ENCODE measurements at places on chromosomes 4 and X. TPM values are rescaled to one million over a fixed set of nuclear protein-coding genes. Genes with fewer than 3 reads are reported as not detected.
A peak's percentile ranks its signal among the peaks of the same experiment; 100 is the strongest.

The PDE6B gene
- 26.6 TPM for total RNA-seq

The PABPC4L gene
- 0.81 TPM for total RNA-seq

The UGT2B17 gene
- total RNA-seq = not detected

DNA sequence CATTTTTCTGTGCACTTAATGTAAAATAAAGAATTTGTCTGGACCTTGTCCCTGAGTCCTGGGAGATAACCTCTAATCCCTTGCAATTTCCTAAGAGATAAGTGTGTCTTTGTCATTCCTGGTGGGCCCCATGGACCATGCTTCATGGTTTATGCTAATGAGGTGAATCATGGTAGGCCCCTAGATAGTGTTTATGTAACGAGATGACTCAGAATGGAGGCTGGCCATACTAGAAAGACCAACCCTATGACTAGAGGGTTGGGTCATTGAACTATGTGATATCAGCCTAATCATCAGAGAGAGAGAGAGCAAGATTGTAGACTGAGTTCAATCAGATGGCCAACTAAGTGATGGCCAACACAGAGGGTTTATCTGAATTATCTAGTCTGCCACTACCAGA, 64.2 kb upstream of the NHSL2 start:
- no peak for DNase-seq

DNA sequence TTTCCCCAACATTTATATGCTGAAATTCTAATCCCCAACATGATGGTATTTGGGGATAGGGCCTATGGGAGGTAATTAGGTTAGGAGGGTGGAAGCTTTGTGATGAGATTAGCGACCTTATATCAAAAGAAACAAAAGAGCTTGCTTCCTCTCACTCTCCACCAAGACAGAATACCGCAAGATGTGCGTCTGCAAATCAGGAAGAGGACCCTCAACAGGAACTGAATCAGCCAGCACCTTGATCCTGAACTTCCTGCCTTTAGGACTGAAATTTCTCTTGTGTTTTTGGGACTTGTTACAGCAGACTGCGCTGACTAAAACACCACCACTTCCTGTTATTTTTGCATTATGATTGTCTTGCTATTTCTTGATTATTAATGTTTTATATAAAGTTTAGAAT, 1889.4 kb downstream of the C4orf33 start:
- no peak for DNase-seq

DNA sequence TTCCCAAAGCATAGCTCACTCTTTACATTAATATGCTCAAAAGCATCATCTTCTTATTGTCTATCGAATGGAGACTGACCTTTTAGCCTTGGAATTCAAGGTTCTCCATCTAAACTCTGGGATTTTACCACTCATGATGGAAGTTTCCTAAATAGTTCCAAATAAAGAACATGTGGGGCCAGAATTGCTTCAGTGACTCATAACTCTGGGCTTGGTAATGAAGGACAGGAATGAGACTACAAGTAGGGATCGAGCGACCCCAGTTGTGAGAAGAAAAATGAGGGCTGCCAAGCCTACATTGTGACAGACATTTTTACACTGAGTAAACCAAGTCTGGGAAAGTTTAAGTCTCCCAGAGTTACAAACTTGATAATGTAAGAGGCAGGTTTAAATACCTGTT, 269.9 kb downstream of the CBLL2 start:
- no peak for DNase-seq

DNA sequence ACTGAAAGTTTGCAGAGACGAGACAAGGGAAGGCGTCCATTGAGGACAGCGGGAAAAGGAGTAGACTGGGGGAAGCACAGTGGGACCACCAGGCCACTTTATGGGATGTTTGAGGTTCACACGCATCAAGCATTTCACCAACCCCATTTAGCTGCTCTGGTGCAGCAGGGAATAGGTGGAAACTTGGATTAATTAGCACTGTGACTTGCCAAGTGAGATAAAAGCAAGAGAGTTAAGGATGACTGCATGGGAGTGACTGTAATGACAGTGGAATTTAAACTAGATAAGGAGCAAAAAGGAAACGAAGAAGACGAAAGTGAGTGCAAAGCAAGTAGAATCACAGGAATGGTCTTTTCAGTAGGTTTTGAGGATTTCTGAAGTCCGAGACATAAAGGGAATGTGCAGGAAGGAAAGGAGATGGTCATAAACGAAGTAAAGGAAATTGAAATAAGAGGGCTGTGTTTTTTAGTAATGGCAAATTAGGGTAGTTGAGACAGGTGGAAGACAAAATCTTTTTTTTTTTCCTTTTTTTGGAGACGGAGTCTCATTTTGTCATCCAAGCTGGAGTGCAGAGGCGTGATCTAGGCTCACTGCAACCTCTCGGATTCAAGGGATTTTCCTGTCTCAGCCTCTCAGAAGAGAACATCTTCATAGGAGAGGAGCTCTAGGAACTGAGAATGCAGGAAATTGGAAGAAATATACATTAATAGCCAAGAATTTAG, 119.0 kb upstream of the MAP9 start:
- no peak for DNase-seq

DNA sequence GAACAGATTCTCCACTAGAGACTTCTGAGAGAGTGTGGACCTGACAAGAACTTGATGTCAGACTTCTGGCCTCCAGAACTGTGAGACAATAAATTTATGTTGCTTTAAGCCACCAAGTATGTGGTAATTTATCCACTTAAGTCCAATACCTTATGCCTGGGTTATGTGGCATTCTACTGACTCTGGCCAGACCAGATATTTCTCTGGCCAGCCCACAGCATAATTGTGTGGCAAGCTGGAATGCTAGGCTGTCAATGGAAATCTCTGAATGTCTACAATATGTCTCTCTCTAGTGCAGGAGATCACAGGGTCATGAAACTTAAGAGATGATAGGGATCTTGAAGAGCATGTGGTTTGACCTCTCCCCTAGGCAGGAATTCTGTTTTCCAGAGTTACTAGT, 251.0 kb downstream of the ZNF674 start:
- no peak for DNase-seq

DNA sequence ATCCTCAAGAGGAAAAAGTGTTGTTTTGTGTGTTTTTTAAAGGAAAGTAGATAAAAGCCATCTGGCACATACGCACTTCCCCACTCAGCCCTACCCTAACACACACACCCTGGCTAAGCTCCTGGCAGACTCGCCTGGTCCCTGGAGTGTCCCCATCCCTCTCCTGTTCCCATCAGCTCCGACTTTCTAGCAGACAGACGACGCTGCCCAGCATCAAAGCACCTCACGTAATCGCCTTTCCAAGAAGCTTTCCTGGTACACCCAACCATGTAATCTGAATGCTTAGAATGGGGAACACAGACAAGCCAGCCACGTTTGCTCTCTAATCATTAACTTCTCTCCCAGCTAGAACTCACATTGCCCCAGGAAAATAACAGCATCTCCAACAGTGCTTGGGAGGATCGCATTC, 116.2 kb downstream of the AFAP1 start:
- no peak for DNase-seq

DNA sequence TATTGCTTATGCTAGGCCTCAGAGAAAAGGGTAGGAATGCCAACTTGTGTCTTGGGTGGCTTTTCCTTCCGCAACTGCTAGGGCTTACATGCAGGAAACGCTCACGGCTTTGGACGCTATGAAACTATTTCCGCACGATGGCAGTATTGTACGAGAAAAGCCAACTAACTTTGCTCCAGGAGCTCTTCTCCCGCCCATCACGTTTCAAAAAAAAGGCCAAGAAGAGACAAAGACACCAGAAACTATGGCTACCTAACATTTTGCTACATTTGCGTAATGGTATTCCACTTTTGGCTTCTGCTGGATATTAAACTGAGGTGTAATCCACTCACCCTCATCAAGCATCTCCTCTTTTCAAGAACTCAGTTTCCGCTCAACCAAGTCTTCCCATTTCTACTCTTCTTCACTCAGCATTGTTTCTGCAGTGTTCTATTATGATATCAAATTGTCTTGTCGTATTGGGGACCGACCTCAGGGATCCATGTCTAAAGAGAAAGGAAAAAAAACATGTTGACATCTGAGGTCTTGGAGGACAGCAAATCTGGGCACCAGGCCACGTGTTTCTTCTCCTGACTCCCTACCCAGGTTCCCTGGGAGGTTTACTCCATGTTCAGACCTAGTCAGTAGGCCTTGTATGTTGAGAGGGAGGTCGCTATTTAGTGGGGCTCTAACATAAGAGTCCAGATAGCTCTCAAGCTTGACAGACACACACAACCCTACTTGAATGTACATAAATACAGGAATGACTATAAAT, 239.4 kb upstream of the STK26 start:
- peak; percentile 82 for DNase-seq

DNA sequence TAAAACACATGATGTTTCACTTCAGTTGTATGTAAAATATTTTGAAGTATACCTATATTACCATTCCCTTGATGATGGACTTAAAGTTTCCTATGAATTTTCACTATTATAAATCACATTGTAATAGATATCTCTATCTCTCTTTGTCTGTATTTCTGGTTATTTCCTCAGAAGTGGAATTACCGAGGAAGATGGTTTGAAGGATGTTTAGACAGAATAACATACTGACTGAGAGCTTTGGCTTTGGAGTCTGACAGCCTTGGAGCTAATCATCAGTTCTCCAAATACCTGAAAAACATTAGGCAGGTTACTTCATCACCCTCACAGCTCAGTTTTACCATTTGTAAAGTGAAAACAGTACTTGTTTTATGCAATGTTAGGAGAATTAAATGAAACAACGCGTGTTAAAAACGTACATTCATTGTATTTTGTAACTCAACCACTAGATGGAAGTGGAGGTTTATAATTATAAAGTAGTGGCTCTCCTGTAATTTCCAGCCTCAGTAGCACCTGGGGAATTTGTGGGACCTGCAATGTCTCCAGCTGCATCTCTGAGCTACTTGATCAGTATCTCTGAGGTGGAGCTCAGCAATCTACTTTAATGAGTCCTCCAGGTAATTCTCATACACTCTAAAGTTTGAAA, 14.3 kb downstream of the JCHAIN start:
- DNase-seq = no peak

DNA sequence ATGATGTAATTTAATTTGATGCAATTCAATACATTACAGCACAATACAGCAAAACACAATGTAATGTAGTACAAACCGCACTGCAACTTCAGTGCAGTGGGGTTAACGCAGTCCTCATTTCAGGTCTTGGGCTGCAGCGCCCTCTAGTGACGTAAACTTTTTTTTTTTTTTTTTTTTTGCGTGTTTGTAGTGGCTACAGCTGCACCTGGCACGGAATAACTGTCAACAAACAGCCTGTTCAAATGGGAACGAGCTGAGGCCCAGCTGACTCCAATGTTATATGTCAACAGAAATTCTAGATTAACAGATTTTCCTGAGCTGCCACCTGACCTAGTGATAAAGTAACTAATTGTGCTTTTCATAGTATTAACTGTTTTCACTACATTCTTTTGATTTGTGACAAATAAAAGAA, 33.5 kb upstream of the RASSF6 start:
- no peak for DNase-seq

DNA sequence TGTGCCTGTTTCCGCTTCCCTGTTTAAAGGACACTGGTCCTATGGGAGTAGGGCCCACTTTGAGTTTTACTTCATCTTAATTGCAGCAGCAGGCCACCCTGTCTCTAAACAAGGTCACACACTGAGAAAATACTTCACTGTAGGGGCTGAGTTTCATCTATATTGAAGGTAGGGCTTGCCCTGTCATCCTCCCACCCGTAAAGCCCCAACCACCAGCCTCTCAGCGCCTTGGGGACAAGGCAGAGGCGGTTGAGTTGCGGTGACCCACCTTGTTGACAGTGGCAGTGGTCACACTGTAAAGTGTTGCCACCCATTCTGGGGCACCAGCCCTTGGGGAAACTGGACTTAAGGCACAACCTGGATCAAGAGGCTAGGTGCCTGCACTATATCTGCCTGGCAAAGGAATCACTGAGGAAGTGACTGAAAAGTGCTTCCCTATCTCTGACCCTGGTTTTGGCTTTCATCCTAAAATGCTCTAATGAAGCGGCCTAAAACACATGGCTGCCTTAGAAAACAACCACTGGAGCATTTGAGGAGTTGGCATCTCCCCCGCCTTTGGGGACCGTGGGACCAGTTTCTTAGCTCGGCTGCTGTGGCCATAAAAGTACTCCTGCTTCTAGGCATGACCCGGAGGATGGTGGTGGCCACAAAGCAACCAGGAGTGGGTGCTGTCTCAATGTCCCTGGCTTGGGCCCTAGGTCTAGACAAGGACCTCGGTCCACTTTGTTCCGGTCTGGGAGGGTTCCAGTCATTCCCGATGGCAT, 7.8 kb upstream of the WDR1 start:
- no peak for DNase-seq

DNA sequence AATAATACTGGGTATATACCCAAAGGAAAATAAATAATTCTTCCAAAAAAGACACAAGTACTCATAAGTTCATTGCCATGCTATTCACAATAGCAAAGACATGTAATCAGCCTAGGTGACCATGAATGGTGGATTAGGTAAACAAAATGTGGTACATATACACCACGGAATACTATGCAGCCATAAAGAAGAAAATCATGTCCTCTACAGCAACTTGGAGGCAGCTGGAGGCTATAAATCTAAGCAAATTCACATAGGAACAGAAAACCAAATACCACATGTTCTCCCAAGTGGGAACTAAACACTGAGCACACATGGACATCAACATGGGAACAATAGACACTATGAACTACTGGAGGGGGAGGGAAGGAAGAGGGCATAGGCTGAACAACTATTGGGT, 146.2 kb downstream of the ATRX start:
- DNase-seq = no peak

DNA sequence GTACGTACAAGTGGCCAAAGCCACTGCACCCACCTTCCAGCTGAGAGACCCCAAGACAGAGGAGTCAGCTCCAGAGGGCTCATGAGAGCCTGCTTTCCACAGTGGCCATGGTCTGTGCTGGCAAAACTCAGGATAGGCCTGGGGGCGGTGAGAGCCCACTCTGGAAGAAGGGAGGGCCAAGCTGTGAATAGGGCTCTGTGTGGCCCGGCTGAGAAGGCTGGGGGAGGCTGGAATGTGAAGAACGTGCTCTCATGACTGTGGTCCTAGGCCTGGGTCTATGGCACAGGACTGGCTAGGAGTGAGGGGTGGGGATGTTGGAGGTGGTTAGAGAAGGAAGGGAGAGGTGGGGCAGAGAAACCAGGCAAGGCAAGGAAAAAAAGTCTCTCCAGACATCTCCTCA, 13.3 kb downstream of the STARD8 start:
- no peak for DNase-seq

DNA sequence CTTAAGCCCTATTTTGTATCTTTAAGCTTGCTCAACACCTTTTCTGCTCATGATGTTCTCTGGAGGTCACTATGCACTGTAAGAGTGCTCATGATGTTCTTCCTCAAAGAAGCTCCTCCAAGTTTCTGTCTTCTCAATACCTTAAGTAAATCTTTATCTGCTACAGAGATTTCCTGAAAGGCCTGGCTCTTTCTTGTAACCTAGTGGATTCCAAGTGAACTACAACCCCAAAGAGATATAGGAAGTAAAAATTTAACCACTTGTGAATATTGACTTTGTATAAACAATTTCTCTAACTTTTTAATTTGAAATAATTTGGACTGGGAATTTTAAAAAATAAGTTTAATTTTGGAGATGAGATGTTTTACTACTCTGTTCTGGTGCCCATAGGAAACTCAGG, 39.3 kb upstream of the XK start:
- no peak for DNase-seq
